ENCODE measurements at places on chromosomes 5 and 9.

- DNase-seq, result no peak
These were observed 37.6 kb upstream of the ORM1 start for GRCh38 chr9:114285166-114285867.

- DNase-seq, result no peak
These were observed 267.9 kb downstream of the COX7C start for GRCh38 chr5:86885489-86886230.

DNA sequence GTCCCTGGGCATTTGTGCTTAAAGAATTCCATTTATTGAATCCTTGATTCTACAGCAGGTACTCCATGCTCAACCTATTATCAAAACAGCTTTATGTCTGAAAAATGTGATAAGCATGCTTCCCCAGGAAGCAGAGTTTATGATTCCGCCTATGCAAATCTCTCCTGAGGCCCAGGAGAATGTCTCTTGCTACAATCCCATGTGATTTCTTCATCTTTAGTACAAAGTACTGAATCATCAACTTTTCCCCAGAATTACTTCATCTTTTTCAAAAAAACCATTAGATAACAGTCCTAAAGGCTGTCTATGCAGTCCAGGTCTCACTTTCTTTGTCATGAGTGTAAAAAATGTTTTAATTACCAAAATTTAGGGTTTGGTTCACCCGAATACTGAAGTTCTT, 130.2 kb upstream of the ADAMTSL1 start:
- no peak for DNase-seq

GRCh38 chr5:40268088-40268487, 411.6 kb upstream of the PTGER4 start:
- DNase-seq, result no peak

- DNase-seq, result no peak
These were observed 36.6 kb downstream of the TTLL11 start for GRCh38 chr9:122056484-122056883.

DNA sequence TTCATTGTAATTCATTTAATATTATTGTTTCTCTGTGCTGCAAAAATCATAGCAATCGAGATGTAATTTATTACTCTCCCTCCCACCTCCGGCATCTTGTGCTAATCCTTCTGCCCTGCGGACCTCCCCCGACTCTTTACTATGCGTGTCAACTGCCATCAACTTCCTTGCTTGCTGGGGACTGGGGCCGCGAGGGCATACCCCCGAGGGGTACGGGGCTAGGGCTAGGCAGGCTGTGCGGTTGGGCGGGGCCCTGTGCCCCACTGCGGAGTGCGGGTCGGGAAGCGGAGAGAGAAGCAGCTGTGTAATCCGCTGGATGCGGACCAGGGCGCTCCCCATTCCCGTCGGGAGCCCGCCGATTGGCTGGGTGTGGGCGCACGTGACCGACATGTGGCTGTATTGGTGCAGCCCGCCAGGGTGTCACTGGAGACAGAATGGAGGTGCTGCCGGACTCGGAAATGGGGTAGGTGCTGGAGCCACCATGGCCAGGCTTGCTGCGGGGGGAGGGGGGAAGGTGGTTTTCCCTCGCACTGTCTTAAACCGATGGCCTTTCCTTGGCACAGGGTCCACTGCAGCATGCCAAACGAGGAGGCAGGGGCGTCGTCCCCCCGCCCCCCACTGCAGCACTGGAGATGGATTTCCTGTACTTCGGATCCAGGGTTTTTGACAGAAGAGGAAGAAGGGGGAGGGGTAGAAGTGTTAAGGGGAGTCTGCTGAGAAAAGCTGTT, at the start of gene APC:
Gene APC, plus strand, starts transcription at position 423 of the 728 bp plus-strand sequence. CDS start 17,006 bp downstream, outside the sequence.
- peak; percentile 83 for DNase-seq

DNA sequence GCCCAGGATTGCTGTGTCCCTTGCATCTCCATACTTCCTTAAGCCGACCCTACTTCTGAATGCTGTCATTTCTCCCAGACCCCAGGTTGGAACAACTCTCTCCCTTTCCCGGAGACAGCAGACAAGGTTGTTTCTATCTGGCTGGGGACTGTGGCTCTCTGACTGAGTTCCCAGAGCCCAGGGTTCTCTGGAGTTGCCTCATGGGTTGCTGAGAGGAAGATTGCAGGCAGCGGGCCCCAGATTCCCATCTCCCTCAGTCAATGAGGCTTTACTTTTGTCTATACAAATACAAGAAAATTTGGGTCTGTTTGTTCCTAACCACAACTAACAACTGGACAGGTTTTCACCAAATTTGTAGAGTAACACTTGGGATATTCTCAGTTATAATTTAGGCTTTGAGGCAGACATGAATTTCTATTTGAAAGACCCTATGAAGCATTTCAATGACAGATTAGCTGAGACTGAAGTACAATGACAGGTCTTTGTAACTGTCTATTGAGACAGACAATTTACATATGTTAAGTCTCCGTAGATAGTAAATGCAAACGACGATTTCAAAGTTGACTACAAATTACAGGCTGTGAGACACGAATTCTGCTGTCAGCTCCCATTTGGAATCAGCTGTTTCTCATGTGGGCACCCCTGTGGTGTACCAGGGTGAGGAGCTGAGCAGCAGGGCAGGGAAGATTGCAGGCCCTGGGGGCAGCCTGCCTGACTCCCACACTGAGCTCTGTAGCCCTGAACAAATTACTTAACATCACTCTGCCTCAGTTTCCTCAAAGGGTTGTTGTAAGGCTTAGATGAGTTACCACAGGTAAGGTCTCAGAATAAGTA, 107.5 kb downstream of the ATP10B start:
- DNase-seq, result no peak

- no peak for DNase-seq
These were observed 10.8 kb upstream of the PRRC1 start for GRCh38 chr5:127506616-127507015.

- no peak for DNase-seq
These were observed 143.6 kb downstream of the MRPS30 start for GRCh38 chr5:44952376-44952775.

- DNase-seq, result peak; percentile 6
These were observed 1.1 kb upstream of the SV2C start for GRCh38 chr5:76081811-76082771.

GRCh38 chr5:91343916-91344315, 39.2 kb downstream of the ARRDC3 start:
- DNase-seq, result no peak

GRCh38 chr9:28956116-28956880, 1383.0 kb upstream of the C9orf72 start:
- DNase-seq, result no peak

GRCh38 chr5:17156463-17156862, 61.0 kb upstream of the BASP1 start:
- DNase-seq, result no peak

GRCh38 chr5:92525131-92525530, 1055.9 kb downstream of the NR2F1-AS1 start:
- DNase-seq, result no peak

GRCh38 chr9:127803507-127804352, 1.0 kb downstream of the FPGS start:
- DNase-seq, result peak; percentile 31

DNA sequence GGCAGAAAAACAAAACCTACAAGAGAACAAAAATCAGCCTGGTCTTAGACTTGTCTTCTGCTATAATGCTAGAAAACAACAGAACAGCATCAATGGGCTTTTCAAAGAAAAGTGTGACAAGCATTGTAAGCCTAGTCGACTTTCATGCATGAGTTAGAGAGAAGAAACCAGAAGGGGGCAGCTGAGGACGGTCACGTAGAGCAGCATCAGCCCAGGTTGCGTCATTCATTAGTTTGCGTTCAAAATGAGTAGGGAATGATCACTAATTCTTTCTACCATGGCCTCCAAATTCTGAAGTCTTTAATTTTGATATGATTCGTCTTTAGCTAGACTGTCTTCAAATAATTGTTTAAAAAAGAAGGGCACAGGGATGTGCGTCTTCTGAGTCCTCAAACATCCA, 4.7 kb upstream of the ISCA1 start:
- DNase-seq, result no peak

DNA sequence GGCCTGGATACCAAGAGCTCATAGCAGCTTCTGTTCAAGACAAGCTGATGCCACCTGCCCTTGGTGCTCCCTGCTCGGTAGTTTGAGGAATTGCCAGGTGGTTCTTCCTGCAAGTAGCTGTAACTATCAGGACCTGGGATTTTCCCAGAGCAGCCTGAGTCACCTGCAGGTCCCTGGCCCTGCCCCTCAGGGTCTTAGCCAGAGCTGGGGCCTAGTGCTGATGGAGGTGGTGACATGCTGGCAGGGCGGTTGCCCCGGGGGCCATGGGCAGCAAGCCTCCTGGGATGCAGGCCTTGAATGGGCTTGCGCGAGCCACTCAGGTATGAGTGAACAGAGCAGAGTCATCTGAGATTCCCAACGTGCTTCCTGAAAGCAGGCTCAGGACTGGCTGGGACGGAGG, 262.3 kb downstream of the HSPA4 start:
- no peak for DNase-seq

GRCh38 chr5:76472335-76473008, 69.4 kb downstream of the IQGAP2 start:
- DNase-seq, result peak; percentile 11

DNA sequence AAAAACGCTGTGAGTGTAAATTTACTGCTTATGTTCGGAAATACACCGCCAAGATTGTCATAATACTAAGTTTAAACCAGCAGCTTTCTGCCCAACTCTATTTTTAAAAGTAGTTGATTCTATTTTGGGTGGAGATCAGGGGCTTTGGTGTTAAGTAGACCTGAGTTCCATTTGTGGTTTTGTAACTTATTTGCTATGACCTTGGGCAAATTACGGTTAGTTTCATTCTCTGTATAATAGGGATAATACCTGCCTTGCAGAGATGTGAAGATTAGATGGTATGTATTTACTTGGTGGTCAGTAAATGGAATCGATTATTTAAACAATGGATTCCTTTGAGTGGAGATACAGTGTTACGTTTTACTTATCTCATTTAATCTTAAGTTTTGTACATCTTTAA, 1.6 kb downstream of the RAD23B start:
- DNase-seq, result no peak

DNA sequence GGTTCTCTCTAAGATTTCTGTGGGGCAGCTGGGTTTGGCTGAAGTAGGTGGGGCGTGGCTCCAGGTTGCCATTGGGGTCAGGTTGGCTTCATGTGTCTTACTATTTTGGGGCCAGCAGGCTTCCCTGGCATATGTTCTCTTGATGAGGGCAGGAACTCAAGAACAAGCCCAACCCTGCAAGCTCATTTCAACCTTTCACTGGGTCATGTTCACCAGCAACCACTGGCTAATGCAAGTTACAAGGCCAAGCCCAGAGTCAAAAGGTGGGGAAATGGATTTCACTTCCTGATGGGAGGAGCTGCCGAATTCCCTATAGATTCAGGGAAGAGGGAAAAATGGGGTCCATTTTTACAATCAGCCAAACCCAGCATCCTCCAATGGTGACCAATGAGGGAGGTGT, 34.0 kb upstream of the HAND1 start:
- DNase-seq, result no peak

- DNase-seq, result no peak
These were observed 309.6 kb downstream of the ACTL7B start for GRCh38 chr9:108546215-108546614.
